CD4-positive, alpha-beta T cell treated with Interleukin-4 for 1 hour (primary cell): ENCODE measurements at places on chromosomes 16 and 17.

- DNase-seq: no peak
These were observed 91.2 kb upstream of the CREBBP start for GRCh38 chr16:3971706-3972105.

- DNase-seq: no peak
These were observed 452 bp downstream of the SLC25A10 start for GRCh38 chr17:81712468-81713003.

DNA sequence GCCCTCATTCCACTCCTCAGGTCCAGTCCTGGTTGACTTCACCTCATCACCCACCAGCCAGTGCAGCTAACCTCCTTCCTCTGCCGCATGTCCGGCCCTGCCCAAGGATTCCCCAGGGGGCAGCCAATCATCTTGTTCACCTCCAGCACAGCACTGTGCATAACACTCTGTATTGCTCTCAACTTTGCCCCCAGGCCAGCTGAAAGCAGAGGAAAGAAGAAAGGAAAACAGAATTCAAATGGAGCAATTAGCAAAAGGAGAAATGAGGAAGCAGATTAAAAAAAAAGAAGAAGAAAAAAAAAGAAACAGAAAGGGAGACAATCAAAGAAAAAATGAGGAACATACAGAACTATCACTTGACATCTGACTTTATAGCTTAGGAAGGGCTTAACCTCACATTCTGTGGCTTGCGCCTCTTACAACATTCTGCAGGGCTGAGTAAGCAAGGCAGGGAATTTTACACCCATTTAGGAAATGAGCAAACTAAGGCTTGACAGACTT lies 26.1 kb downstream of the GAS7 start:
- no peak for DNase-seq

DNA sequence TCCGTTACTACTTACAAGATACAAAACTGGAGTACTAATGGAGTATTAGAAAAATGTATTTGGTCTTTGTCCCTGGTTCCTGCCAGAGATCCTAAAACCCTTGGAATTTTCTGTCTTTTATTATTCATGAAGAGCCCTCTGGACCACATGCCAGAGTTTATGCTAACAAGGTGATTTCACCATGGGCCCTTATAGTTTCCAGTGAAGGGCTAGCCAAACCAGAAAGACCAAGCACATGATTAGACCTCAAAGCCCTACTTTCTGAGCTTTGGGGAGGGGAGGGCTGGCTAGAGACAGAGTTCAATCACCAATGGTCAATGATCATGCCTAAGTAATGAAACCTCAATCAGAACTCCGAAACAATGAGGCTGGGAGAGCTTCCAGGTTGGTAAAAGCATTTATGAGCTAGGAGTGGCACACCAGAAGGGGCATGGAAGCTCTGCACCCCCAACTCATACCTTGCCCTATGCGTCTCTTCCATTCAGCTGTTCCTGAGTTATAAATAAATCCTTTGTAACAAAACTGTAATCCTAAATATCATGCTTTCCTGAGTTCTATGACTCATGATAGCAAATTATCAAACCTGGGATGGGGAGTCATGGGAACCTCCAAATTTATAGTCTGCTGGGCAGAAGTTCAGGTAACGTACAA lies 10.4 kb downstream of the DCUN1D3 start:
- no peak for DNase-seq

DNA sequence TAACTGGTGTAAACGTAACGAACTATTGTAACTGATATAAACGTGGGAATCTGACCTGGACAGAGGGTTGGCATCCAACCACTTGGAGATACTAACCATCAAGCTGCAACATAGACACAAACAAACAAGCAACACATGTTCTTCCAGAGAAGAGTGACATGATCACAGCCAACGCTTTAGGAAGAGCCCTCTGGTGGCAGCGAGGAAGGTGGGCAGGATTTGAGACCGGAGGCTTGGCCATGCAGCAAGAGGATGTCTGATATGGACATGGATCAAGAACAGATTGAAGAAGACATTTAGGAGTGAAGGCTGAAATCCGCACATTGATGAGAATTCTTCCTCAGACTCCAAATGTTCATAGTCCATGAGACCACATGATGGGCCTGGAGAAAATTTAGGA lies 40.3 kb upstream of the TNRC6A start:
- DNase-seq: no peak

DNA sequence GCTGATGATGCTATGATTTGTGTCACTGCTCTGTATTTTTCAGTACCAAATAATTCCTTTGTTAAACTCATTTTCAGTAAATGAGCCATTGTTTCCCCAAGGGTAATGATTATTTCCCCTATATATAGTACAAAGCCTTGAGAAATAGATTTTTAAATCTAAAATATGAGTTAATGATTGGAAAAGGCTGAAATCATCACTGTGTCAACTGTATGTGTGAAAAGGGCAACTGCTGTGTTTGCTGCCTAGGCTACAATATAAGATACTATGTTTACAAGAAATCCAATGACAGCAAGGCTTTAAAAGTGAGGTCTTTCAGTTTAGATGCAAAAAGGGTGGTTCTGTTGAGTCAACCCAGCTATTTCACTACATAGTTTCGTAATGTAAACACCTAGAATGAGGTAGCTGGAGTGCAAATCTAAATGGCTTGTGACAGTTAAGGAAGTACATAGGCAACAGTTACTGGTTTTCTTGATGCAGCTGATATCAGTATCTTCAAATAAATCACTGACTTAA lies 15.3 kb downstream of the NLK start:
- DNase-seq: no peak

DNA sequence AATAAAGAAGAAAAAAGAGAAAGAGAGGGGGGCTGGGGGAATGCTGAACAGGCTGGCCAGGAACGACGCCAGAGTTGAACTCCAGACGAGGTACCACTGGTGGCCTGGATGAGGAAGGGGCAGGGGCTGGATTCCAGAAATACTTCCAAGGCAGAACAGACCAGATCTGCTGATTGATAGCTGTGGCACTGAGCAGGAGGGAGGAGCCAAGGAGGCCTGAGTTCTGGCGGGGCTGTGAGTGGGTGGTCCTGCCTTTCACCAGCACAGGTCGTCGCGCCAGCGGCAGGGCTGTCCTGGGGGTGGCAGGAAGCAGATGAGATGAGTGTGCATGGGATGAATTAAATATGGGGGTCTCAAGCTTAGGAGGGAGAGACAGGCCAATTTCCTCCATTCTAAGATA lies 5.5 kb downstream of the CCDC42 start:
- no peak for DNase-seq

DNA sequence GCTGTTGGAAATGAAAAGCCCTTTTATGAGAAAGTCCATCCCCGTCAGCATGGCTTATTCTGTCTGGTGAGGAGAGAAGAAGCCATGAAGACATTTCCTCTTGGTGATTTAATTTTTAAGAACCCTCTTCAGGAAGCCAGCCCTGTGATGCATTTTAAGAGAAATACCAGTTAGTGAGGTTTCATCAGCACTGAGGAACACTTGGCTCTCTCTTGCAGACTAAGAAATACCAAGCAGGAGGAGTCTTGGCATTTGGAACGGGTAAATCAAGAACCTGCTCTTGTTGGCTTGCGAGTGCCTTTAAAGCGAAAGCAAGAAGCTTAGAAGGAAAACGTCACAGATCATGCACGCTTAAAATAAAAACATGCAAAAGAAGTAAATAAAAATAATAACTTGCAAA lies 17.5 kb downstream of the RAB11FIP3 start:
- no peak for DNase-seq

- DNase-seq: peak; percentile 65
These were observed 1.1 kb upstream of the ADCY7 start for GRCh38 chr16:50265260-50265659.

DNA sequence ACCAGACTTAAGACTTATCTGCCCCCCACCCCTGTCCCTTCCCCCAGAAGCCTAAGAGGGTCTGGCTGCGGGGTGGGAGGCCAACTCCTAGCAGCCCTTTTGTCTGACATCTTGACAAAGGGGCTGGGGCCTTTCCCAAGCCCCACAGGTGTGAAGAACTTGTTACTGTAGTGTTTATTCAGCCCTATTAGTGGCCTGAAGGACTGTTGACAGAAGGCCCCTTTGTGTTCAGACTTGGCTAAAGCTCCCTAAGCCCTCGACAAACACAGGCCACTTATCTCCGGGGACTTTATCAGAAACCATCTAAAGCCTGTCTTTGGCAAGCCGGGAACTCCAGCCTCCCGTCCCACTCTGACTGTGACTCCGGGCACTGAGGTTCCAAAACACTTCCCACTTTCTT lies 129.8 kb downstream of the NTN1 start:
- DNase-seq: no peak

- DNase-seq: no peak
These were observed 19.9 kb upstream of the ZC3H18 start for GRCh38 chr16:88550246-88550661.

- DNase-seq: peak; percentile 70
These were observed 53.2 kb upstream of the ZNF750 start for GRCh38 chr17:82892899-82893565.

DNA sequence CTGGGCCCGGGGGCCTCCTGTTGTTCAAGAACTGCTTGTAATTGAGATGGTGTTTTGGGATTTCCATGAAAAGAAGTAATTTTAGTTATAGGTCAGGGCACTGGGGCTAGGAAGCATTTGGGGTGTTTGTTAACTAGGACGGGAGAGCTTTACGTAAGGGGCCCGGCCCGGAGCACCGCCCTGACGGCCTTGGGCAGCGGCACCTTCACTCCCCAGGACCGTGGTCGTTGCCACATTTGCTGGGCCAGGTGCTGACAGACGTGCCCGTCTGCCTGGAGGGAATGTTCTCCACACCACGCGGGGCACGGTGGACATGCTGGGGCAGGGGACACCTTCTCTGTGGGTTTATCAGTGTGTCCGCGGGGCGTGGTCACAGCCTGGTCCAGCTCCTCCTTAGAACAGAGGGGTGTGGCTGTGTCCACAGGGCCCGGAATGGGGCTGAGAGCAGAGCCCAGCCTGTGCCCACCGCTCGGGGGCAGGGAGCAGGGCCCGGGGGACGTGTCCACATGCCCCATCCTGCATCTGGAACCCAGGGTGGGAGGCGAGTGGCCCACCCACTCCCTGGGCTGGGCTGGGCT lies 57.7 kb downstream of the BAIAP2 start:
- no peak for DNase-seq

- DNase-seq: no peak
These were observed 21.5 kb upstream of the KCNJ16 start for GRCh38 chr17:70053241-70054234.

DNA sequence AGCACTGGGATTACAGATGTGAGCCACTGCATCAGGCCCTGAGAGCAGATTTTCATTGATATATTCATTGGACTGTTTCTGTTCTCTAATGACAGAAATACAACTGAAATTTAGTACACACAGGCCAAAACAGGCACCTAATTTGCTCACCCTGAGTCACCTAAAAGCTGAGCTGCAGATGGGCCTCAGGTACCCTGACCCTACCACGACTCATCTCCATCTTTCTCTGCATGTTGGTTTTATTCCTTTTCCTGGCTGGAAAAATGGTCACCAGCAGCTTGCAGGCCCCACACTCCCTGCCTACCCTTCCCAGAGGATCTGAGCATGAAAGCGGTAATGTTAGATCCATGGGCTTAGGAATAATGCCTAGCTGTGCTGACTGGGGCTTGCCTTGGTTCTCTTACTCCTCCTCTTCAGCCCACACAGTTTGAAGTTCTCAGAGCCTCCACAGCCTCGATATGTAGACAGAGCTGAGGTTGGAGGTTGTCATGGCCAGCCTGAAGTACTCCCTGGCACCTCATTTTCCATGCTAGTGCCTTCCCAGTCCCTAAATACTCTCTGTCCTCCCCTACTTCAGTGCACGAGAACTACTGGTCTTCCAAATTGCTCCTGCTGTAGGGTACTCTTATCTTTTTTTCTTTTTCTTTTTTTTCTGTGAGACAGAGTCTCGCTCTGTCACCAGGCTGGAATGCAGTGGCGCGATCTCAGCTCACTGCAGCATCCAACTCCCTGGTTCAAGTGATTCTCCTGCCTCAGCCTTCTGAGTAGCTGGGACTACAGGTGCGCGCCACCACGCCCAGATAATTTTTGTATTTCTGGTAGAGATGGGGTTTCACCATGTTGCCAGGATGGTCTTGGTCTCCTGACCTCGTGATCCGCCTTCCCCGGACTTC lies 51.1 kb downstream of the CENPV start:
- DNase-seq: no peak

DNA sequence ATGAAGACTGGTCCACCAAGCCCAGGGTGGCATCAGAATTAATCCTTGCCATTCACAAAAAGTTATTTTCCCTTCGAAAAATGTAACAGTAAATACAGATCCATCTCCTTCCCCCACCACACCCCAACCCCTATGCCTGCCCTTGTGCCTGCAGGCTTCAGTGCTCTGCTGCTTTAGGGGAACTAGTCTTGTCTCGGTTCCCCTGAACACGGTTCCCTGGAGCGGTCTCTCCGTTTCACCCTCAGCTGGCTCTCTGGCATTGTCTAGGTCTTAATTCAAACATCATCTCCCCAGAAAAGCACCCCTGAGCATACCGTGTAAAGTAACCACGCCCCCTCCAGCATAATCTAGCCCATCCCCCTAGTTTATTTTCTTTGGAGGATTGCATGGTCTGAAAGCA lies 25.8 kb downstream of the EMP2 start:
- DNase-seq: no peak

DNA sequence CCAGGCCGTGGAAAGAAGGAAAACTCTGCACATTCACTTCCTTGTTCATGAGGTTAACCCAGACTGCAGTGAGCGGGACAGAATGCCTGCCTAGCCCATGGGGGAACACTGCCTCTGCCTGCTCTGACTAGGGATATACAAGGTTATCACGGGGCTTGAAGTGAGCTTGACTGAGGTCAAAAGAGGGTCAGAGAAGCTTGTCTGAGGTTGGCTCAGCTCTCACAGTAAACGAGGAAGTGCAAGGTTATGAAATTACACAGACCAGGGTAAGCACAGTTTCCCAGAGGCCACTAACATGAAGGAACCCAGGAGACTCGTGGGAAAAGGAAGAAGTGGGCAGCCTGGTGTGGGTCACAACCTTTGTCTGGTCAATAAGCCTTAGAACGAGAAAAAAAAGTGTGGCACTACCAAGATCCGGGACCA lies 28.7 kb downstream of the HIC1 start:
- peak; percentile 29 for DNase-seq

- DNase-seq: no peak
These were observed 8.9 kb upstream of the KRTAP17-1 start for GRCh38 chr17:41324180-41325075.

GRCh38 chr17:81354954-81355347 lies 40.3 kb upstream of the BAHCC1 start:
- no peak for DNase-seq

DNA sequence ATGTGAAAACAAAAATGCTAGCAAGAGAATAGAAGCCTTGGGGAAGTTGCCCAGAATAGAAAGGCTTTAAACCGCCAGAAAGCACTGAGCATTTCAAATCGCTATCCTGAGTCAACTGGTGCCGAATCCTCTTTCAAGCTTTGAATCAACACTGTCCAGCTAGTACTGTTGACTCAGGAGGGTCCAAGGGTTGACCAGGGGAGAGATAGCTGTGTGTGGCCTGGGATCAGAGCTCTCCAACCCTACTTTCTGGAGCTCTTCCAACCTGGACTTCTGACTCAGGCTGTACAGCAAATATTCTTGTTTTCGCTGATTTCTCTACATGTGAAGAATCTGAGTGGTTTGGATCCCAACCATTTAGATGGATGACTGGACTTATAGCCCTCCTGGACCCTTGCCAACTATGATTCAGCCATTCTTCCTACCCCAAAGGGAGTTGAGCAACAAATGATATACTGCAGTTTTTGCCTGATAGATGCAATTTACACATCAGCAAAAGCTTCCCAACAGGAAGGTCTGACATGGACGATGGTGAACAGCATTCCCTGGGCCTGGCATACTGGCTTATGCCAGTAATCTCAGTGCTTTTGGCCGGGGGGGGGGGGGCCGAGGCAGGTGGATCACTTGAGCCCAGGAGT lies 154.0 kb upstream of the SDK2 start:
- DNase-seq: no peak
